ENCODE measurements at places on chromosomes 4 and X.
A peak's percentile ranks its signal among the peaks of the same experiment; 100 is the strongest.

DNA sequence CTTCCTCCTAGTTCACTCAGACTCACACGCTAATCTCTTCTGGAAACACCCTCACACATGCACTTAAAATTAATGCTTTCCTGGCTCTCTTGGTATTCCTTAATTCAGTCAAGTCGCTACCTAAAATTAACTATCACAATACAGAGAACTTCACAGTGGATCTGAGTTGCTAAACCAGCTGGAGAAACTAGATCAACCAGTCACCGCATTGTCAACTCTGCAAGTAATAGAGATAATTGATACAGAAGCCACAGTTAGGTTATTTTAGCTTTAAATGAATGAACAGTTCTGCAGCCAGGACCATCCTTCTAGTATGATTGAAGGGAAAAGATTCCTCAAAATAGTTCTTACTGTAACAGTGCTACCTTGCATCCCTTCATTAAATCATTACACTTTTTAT is 6.0 kb upstream of the TBC1D9 start:
- no peak for DNase-seq

GRCh38 chrX:37802028-37802427 is 22.2 kb downstream of the CYBB start:
- DNase-seq = no peak

- DNase-seq = no peak
Observed at GRCh38 chrX:119478504-119478903, 10.3 kb downstream of the SLC25A5 start.

DNA sequence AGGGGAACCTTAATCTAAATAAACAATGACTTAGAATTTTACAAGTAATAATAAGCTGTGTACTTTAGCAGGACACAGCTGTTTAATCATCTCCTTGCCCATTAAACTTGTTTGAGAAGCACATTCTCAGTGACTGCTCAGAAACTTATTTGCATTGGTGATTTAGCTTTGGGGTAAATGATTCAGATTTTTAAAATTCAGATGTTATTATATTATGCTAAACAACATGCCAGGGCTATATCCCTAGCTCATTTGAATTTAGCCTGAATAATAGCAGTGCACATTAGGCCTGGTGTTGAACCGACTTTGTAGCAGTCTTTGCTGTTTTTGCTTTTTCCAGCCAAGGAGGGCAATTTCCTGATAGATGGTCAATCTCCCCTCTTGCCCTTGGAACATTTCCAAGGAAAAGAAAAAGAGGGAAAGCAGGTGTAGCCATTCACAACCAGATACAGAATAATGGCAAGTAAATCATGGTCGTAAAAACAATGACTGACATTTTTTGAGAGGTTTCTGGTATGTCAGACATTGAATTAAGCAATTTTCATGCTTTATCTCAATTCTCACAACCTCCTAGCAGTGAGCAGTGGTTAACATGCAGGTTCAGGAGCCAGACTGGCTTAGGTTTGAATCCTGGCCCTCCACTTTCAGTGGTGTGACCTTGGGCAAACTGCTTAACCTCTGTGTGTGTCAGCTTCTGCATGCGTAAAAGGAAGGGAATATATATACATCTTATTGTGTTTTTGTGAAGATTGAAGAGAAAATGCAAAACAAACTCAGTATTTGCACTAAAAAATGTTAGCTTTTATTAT is 16.8 kb downstream of the ARHGEF38 start:
- no peak for DNase-seq

DNA sequence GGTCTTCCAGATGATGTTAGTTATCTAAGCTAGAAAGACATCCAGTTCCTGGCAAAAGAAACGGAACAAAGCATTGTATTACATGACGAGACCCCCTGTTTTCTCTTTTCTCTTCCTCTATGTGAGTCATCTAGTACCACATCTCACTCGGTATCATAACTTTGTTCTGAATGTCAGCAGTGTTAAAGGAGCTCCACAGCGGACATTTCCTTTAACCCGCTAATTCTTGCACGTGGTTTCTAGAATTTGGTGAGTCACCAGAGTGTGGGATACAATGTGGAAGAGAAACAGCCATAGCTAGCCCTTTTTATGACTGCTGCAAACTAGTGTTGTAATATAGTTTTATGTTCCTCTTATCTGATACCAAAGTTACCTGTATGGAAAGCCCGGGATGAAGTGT is 243.7 kb downstream of the TENM3 start:
- DNase-seq = peak; percentile 33

DNA sequence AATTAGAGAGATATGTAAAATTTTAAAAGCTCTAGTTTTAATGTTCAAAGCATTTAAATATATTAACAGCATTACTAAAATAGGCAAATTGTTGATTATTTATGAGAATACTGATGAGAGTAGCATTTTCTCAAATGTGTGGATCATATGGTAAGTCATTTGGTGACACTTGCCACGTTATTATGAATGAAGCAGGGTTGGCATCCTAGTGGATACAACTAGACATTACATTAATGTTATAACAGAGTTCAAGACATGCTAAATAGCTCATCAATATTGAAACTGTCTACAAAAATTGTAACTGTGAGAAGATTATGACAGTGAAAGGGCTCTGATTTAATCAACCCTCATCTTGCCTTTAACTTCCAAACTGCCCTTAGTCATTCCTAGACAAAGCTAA is 171.1 kb downstream of the PDGFC start:
- no peak for DNase-seq

DNA sequence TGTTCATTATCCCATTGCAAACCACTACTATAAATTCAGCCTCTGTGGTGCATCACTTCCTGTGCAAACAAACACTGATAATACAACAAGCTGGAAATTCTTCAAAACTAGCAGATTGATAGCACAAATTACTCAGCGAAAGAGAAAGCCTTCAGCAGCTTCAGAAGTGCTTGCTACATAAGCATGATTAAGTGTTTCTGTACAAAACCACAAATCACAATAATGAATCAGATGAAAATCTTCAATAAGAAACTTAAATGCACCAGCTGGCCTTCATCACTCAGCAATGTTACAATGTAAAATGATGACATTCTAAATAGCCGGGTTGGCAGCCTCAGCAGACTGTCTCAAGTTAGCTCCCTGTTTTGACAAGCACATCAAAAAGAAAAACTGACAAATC is 262.2 kb downstream of the SPOCK3 start:
- DNase-seq = peak; percentile 37

DNA sequence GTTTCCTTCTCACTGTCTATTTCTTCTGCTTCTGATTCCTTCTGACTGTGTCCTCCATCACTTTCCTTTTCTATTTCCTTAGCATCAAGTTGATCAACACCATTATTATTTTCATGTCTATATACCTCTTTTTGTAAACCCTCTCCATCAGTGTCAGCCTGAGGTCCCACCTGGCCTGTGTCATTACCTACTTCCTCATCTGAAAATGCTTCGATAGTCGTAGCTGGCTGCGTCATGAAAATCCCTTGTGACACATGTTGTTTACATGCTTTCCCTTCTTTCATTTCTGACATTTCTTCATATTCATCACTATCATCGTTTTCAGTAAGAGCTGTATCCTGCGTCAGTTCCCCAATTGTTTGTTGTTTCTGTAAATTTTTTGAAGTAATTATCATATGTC is 39.6 kb downstream of the RPGR start:
- DNase-seq = no peak

GRCh38 chr4:13580036-13580435 is 35.7 kb upstream of the NKX3-2 start:
- no peak for DNase-seq

- DNase-seq = no peak
Observed at GRCh38 chr4:15293711-15294110, 134.1 kb upstream of the C1QTNF7 start.

GRCh38 chr4:186749611-186750281 is 26.1 kb upstream of the FAT1 start:
- no peak for DNase-seq

- no peak for DNase-seq
Observed at GRCh38 chrX:1417921-1418771, 26.2 kb upstream of the SLC25A6 start.

DNA sequence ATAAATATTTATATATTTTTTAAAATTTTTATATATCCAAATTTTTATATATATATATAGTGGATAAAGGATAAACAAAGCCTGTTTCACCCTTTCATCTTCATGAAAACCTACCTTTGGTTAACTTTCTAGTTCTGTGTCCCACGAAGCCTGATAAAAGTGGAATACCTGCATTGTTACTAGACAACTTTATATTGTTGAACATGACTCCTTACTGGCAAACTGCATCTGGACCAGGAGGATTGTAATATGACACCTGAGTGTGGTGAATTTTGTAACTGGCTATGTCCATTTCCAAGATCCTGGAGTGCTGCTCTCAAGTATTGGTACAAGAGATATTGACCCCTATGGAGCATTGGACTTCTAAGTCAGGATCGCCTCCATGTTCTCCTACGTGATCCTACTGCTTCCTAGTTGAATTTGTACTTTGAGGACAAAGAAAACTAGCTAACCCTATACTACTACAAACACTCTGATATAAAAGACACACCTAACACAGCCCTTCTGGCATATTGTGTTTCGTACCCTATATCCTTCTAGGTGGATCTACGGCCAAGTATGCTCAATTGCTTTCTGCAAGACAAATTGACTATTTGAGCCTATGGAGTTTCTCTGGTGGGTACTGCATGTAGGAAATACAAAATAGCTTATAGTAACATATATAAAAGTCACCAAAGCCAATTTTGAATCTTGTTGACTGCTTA is 61.3 kb upstream of the PRRG1 start:
- no peak for DNase-seq

DNA sequence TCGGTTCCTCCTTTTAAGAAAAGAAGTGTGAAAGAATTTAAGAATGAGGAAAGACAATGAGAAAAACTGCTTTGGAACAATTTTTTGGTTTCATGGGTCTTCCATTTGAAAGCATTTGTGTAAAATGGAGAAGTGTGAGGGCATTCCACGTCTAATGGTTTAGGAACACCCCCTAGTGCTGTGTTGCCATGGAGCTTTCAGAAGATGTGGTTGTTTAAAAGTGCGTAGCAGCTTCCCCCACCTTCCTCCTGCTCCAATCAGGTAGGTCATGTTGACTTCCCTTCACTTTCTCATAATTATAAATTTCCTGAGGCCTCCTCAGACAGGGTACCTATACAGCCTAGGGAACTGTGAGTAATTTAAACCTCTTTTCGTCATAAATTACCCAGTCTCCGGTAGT is 50.0 kb downstream of the UGT2B10 start:
- DNase-seq = no peak

DNA sequence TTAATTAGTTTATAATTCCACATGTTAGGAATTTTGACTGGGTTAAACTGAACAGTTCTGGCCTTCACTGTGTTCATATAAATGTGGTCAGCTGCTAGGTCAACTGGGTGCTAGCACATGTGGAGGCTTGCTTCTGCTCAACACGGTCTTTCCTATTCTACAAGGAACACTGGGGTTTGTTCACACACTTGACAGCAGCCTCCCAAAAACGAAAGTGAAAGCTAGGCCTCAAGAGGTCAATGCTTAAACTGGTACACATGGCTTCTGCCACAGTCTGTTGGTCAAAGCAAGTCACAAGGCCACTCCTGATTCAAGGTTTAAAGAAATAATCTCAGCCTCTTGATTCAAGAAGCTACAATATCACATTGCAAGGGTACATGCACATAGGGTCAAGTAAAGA is 126.5 kb downstream of the QDPR start:
- DNase-seq = no peak

DNA sequence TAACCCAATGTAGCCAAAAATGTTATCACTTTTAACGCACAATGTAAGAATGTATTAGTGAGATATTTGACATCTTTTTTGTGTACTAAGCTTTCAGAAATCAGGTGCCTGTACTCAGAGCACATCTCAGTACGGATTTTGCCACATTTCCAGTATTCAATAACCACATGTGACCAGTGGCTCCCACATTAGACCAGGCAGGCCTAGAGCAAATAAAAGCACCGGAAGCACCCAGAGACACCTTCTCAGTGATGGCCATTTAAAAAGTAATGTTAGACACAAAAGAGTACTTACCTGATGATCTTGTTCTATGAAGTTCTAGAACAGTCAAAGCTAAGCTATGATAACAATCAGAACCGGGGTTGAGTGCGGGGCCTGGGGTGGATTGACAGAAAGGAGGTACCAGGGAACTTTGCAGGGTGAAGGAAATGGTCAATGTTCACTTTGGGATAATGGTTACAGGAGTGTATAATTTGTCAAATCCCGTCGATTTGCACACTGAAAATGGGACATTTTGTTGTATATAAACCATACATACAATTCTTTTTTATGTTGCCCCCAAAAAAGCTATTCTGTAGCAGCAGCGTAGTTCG is 1.2 kb downstream of the CTPS2 start:
- no peak for DNase-seq

GRCh38 chrX:134981910-134982309 is 8.9 kb upstream of the SMIM10 start:
- DNase-seq = no peak

DNA sequence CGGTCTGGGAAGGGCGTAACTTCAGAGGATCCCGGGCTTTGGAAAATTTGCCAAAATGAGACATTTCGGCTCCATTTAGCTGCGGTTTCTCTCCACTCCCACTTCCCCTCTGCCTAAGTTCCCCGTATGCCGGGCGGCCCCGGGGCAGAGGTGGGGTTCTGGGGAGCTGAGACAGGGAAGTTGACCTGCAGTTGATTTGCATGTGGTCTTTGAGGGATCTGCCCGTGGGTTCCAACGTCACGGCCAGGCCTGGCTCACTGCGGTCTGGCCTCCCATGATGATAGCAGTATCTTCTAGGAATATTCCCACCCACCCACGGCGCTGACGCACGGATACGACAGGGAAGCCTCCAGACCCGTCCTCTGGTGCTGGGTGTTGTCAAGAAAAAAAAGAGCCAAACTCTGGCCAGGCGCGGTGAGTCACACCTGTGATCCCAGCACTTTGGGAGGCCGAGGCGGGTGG is 27.3 kb upstream of the CRLF2 start:
- no peak for DNase-seq

- no peak for DNase-seq
Observed at GRCh38 chrX:85591536-85591935, 212.1 kb upstream of the POF1B start.

DNA sequence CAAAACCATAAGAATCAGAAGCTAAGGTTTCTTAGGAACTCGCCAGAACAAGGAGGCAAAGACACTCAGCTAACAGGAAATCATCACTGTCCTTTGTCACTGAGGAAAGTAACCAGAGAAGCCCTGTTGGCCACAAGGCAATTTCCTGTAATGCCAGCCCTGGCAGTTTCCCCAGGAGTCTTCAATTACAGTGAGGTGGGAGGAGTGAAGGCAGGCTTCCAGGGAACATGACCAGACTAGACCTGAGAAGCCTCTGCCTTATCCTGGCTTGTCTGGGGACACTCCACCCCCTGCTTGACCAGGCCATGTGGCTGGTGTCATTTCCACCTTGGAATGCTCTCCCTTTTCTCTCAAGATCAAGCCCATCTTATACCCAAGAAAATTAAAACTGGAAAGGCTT is 125.3 kb downstream of the COL4A6 start:
- peak; percentile 20 for DNase-seq

GRCh38 chr4:163649557-163650091 is 155.1 kb downstream of the TMA16 start:
- DNase-seq = no peak

- DNase-seq = no peak
Observed at GRCh38 chr4:24858550-24858949, 54.3 kb downstream of the CCDC149 start.

GRCh38 chr4:67124716-67125115 is 420.6 kb downstream of the CENPC start:
- no peak for DNase-seq

Measured in fibroblast of skin of right quadriceps (primary cell).